ENCODE measurements at places on chromosomes 12 and 14. TPM values are rescaled to one million over a fixed set of nuclear protein-coding genes. Genes with fewer than 3 reads are reported as not detected.

Gene DDX47
- total RNA-seq: 74.8 TPM

Gene RESF1
- 27.6 TPM for total RNA-seq

Gene LALBA
- total RNA-seq: 1.6 TPM

DNA sequence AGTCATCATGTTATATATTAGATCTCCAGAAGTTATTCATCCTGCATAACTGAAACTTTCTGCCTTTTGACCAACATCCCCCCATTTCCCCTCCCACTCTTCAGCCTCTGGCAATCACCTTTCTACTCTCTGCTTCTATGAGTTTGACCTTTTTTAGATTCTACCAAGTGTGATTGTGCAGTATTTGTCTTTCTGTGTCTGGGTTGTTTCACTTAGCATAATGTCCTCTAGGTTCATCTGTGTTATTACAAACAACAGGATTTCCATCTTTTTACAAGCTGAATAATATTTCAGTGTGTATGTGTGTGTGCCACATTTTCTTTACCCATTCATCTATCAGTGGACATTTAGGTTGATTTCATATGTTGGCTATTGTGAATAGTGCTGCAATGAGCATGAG lies 11.2 kb upstream of the WSCD2 start:
- H3K27ac ChIP-seq: no peak overlapping the region
- no peaks in the 10 kb centered on the region for H3K36me3 ChIP-seq
- H3K4me3 ChIP-seq: no peak overlapping the region
- peaks cover 2% of the 10 kb centered on the region for H3K27me3 ChIP-seq
- no peak for DNase-seq

DNA sequence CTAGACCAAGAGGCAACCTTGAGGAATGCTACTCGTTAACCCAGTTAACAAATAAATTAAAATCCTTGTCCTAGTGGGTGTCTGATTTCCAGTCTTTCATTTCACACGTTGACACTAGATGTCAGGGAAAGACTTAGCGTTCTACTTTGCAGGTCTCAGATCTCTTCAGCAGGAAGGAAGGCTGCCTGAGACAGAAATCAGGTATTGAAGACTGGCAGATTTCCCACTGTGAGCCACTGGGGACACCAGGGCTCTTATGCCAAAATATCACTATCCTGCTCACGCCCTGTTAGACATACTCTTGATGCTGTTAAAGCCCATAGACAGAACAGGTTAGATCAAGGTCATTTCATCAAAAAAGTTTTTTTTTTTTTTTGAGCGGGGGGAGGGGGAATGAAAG lies 33.0 kb downstream of the EMP1 start:
- H3K27ac ChIP-seq: no peak overlapping the region
- DNase-seq: no peak
- H3K36me3 ChIP-seq: no peaks in the 10 kb centered on the region
- H3K27me3 ChIP-seq: no peaks in the 10 kb centered on the region
- no peaks in the 10 kb centered on the region for H3K4me1 ChIP-seq
- no peak overlapping the region for H3K4me3 ChIP-seq

- H3K27me3 ChIP-seq: no peaks in the 10 kb centered on the region
- H3K36me3 ChIP-seq: peaks cover 6% of the 10 kb centered on the region
- DNase-seq: no peak
- H3K4me3 ChIP-seq: no peak overlapping the region
- H3K4me1 ChIP-seq: peaks cover 17% of the 10 kb centered on the region
- no peak overlapping the region for H3K27ac ChIP-seq
Measured at GRCh38 chr12:53214221-53214620, 7.2 kb upstream of the ITGB7 start.

DNA sequence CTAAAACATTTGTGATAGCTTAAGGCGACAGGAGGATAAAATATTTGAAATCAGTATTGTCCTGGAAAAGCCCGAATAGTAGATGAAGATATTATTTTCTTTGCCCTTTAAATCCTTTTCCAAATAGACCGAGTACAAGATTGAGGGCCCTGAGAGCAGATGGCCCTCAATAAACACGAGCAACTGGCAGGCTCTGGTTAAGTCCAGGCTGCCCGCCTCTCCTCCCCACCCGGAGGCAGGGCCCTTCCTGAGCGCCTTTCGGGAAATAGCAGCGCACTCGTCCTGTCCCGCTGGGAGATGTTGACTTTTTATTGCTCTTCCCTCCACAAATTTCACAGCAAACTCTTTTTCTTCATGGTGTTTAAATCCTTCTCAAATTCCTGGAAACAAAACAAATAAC lies 50.8 kb upstream of the MAX start:
- no peaks in the 10 kb centered on the region for H3K27me3 ChIP-seq
- no peak overlapping the region for H3K4me3 ChIP-seq
- H3K4me1 ChIP-seq: no peaks in the 10 kb centered on the region
- DNase-seq: no peak
- peak overlapping the region; percentile 54 for H3K27ac ChIP-seq

GRCh38 chr12:79978692-79979091 lies 43.8 kb upstream of the PPP1R12A start:
- H3K4me1 ChIP-seq: no peaks in the 10 kb centered on the region
- no peak overlapping the region for H3K4me3 ChIP-seq
- no peak for DNase-seq
- H3K36me3 ChIP-seq: no peaks in the 10 kb centered on the region
- H3K27me3 ChIP-seq: no peaks in the 10 kb centered on the region
- H3K27ac ChIP-seq: no peak overlapping the region

DNA sequence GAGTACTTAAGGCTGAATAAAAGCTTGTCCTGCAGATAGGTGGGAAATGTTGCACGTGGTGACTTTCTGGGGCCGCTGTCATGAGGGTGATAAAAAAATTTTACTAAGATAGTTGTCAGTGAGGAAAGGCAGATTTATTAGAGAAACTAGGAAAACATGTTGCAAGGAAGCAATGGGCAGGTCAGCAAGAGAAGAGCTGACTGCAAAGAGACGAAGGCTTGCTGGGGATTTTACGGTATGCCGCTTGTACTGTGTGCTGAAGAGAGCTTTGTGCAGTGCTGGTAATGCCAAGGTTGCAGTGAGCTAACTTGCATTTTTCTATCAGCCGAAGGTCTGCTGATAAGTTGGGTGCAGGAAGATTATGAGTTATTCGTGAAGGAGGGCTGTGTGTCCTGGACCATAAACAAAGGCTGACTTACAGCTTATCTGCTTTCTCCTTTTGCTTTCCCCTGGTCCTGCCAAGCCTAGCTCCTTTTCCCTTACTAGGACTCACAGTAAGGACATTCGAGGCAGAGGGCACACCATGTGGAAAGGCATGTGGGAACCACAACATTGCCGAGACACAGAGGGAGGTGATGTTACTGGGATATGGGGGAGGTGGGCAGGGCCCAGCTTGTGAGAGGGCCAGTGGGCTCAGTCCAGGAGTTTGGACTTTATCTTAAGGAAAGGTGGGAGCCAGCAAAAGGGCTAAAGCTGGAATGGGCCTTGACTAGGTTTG lies 7.4 kb upstream of the CCDC88C start:
- no peak for DNase-seq
- H3K36me3 ChIP-seq: no peaks in the 10 kb centered on the region
- no peak overlapping the region for H3K4me3 ChIP-seq
- H3K4me1 ChIP-seq: no peaks in the 10 kb centered on the region
- no peak overlapping the region for H3K27ac ChIP-seq
- H3K27me3 ChIP-seq: no peaks in the 10 kb centered on the region
